Adrenal gland (tissue), 19 donors: ENCODE measurements at places on chromosomes 7 and 10. TPM values are rescaled to one million over a fixed set of nuclear protein-coding genes. Genes with fewer than 3 reads are reported as not detected.

DNA sequence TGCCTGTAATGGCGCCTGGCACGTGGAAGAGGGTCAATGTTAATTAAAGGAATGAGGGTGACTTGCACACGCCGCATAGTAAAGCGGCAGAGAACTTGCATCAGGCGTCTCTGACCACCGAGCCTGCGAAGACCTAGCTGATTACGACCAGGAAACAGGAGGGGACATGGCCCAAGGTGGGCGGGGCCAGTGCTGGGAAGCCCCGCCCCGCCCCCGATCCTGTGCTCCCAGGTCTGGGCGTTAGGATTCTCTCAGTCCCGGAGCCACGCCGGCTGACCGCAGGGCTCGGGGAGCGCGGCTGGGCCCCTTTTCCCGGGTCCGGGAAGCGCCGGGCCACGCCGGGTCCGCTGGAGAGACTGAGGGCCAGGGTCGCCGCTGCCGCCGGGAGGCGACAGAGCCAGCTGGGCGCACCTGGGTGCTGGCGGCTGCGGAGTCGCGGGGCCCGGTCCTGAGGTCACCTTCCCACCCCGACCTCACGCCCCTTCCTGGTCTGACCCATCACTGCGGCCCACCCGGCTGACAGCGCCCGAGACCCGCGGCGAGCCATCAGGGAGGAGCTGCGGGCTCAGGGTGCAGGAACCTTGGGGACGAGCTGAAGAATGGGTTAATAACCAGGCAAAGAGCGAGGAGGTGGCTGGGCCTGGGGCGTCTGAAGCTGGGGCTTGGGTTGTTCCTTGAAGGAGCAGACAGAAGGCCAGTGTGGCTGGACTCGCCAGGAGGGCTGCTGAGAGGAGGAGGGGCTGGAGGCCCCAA lies 23.0 kb upstream of the GRID1 start:
- peaks cover 3% of the 10 kb centered on the region for H3K4me1 ChIP-seq
- no peak overlapping the region for H3K4me3 ChIP-seq
- H3K27ac ChIP-seq = no peak overlapping the region
- peaks cover 14% of the 10 kb centered on the region for H3K27me3 ChIP-seq
- H3K36me3 ChIP-seq = no peaks in the 10 kb centered on the region
- peak; percentile 50 for DNase-seq

CHN2 gene
- polyA plus RNA-seq = 9.5 TPM

GRCh38 chr10:84825330-84825729 lies 496.9 kb downstream of the CCSER2 start:
- no peak overlapping the region for H3K27ac ChIP-seq
- no peaks in the 10 kb centered on the region for H3K27me3 ChIP-seq
- H3K4me1 ChIP-seq = no peaks in the 10 kb centered on the region
- no peak overlapping the region for H3K4me3 ChIP-seq
- H3K36me3 ChIP-seq = no peaks in the 10 kb centered on the region

- H3K36me3 ChIP-seq = no peaks in the 10 kb centered on the region
- H3K27ac ChIP-seq = no peak overlapping the region
- DNase-seq = no peak
Observed at GRCh38 chr7:70285854-70286253, 687.6 kb downstream of the AUTS2 start.

AMZ1 gene
- polyA plus RNA-seq = 0.07 TPM

DNA sequence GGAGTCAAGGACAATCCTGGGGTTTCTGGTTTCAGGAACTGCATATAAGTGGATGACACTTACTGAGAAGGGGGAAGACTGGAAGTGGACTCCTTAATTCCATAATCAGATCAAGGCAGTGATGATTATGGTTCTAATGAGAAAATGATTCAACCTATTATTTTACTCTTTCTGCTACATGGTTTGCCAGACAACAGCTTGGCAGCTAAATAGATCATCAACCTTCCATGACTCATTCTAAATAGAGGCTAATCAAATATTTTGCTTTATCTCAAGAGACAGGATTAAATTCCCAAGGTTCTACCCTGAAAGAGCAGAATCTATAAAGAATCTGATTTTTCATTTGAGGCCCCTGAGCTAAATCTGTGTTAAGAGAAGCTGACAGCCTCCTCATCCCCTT lies 46.3 kb downstream of the CNNM1 start:
- no peak overlapping the region for H3K27ac ChIP-seq
- H3K4me1 ChIP-seq = peaks cover 4% of the 10 kb centered on the region
- DNase-seq = no peak
- H3K4me3 ChIP-seq = no peak overlapping the region
- no peaks in the 10 kb centered on the region for H3K36me3 ChIP-seq

DNA sequence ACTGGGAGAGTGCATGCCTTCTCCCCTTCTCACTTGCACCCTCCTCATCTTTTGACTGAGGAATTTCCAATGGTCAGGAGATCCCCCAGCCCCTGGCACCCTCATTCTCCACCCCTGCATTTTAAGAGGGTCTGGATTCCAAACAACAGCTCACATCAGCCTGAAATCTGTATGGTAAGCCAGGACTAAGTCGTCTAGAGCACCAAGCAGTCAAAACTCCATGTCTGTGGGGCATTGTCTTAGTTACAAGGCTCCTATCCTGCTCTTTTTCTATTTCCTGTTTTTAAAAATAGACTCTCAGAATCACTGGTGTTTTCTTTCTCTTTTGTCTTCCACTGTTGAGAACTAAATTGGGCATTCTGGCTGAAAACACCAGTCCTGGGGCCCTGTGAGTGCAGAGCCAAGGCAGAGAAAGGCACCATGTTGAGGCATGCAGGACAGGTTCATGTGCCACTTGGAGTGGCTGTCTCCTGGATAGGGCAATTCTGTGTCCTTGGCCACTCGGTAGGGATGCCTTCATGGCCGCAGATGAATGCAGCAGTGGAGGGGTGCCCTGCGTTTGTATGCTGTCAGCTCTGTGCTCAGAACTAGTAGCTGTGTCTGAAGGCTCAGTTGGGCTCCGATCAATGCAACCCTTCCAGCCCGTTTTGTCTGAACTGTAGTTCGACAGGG lies 216.6 kb upstream of the YAE1 start:
- H3K27ac ChIP-seq = no peak overlapping the region
- H3K36me3 ChIP-seq = no peaks in the 10 kb centered on the region
- no peak overlapping the region for H3K4me3 ChIP-seq

HECW1 gene
- polyA plus RNA-seq = 0.03 TPM

GRCh38 chr7:99190359-99191009 lies 17.4 kb downstream of the KPNA7 start:
- H3K4me1 ChIP-seq = no peaks in the 10 kb centered on the region
- no peak for DNase-seq
- no peak overlapping the region for H3K27ac ChIP-seq
- H3K36me3 ChIP-seq = no peaks in the 10 kb centered on the region
- H3K4me3 ChIP-seq = no peak overlapping the region

GRCh38 chr10:88792661-88793060 lies 9.9 kb upstream of the LIPM start:
- H3K27ac ChIP-seq = no peak overlapping the region
- DNase-seq = peak; percentile 43
- no peaks in the 10 kb centered on the region for H3K4me1 ChIP-seq

GRCh38 chr7:57437581-57437980 lies 12.4 kb upstream of the ZNF716 start:
- H3K4me1 ChIP-seq = no peaks in the 10 kb centered on the region
- H3K36me3 ChIP-seq = no peaks in the 10 kb centered on the region
- no peak for DNase-seq
- no peaks in the 10 kb centered on the region for H3K27me3 ChIP-seq
- H3K4me3 ChIP-seq = no peak overlapping the region

GRCh38 chr7:107045980-107046379 lies 1.5 kb downstream of the PRKAR2B start:
- DNase-seq = no peak
- no peaks in the 10 kb centered on the region for H3K27me3 ChIP-seq
- no peaks in the 10 kb centered on the region for H3K36me3 ChIP-seq
- peaks cover 42% of the 10 kb centered on the region for H3K4me1 ChIP-seq
- H3K27ac ChIP-seq = no peak overlapping the region

DNA sequence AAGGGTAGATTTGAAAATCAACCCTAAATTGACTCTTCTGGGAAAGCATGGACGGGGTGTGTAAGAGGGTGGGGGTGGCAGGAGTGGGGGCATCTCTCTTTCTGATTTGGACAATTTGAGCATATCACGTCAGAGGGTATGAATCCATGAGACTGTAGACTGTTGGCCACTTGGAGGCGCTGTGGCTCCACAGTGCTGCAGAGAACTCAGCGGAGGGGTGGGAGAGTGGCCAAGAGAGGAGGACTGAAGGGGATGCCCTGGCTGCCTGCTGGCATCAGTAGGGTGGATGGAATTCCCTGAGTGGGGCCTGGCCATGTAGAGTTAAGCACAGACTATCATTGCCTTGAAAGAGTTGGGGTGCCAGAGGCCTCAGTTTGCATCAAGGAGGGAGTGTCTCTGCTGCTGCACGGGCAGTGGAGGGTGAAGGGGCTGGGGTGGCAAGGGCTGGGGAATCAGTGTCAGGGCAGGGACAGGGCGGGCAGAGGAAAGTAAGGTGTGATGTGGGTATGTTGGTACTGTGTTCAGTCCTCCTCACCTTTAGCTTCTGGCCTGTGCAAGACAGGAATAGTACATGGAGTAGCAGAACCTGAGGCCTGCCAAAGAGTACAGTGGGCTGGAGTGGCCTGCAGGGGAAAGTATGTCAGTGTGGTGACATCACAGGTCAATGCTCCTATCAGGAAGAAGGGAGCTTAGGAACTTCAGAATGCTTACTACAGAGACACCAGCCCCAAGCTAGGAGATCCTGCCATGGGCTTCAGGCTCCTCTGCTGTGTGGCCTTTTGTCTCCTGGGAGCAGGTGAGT lies 133.5 kb upstream of the PRSS58 start:
- H3K4me3 ChIP-seq = no peak overlapping the region
- H3K4me1 ChIP-seq = no peaks in the 10 kb centered on the region
- no peak overlapping the region for H3K27ac ChIP-seq
- no peaks in the 10 kb centered on the region for H3K36me3 ChIP-seq
- DNase-seq = no peak
- H3K27me3 ChIP-seq = no peaks in the 10 kb centered on the region

GRCh38 chr10:26890956-26891355 lies 30.2 kb upstream of the ABI1 start:
- H3K4me3 ChIP-seq = no peak overlapping the region
- no peaks in the 10 kb centered on the region for H3K36me3 ChIP-seq
- DNase-seq = peak; percentile 72
- no peaks in the 10 kb centered on the region for H3K27me3 ChIP-seq

DNA sequence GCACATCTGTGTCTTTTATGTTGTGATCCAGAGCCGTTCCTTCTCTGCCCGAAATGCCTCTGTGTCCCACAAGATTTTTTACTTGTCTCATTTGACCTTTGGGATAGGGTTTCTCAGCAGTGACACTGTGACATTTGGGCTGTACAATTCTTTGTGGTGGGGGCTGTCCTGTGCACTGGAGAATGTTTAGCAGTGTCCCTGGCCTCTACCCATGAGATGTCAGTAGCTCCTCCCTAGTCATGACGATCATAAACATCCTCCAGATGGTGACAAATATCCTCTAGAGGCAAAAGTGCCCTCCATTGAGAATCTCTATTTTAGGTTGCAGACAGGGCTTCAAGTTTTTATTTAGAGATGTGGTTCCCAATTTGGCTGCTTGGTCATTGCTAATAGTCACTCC lies 91.3 kb downstream of the PPP1R17 start:
- no peak overlapping the region for H3K27ac ChIP-seq
- no peaks in the 10 kb centered on the region for H3K4me1 ChIP-seq
- no peak for DNase-seq
- no peak overlapping the region for H3K4me3 ChIP-seq
- H3K36me3 ChIP-seq = no peaks in the 10 kb centered on the region

DNA sequence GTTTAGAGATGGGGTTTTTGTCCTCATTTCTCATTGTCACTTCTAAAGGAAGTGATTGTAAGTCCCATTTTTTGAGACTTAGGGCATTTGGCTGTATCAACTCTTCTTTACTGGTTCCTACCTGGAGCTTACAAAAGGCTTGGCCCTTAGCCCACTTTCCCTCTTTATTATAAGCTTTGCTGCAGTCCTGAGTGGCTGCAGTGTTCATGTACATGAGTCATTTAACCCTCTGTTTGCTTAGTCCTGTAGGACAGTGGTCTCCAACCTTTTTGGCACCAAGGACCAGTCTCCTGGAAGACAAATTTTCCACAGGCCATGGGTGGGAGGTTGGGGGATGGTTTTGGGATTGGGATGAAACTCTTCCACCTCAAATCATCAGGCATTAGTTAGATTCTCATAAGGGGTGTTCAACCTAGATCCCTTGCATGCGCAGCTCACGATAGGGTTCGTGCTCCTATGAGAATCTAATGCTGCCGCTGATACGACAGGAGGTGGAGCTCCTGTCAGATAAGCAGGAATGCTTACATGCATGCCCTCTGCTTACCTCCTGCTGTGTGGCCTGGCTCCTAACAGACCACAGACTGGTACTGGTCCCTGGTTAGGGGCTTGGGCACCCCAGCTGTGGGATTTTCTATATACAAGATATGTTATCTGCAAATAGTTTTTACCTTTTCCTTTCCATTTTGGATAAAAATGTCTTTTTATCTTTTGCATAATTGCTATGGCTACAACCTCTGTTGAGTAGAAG lies 99.7 kb downstream of the CCSER2 start:
- H3K36me3 ChIP-seq = no peaks in the 10 kb centered on the region
- no peaks in the 10 kb centered on the region for H3K27me3 ChIP-seq
- no peak overlapping the region for H3K27ac ChIP-seq
- no peak overlapping the region for H3K4me3 ChIP-seq
- peaks cover 17% of the 10 kb centered on the region for H3K4me1 ChIP-seq

ANXA7 gene
- polyA plus RNA-seq = 49.3 TPM

DNA sequence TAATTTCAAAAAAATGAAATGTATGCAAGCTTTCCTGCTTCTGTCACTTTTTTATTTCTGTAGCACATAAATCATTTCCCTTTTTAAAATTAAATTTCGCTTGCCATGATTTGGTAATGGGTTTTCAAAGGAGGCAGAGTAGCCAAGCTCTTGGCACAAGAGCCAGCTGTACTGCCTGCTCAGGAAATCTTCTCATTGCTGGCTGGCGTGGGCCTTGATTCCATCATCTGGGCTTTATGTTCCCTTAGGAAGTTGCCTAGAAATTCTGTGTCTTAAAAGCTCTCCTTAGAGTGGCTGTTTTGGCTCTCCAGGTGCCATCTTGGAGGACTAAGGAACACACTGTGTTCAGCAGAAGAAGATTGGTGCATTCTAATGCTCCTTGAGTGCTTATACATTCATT lies 107.4 kb downstream of the ARID5B start:
- no peak for DNase-seq
- H3K27ac ChIP-seq = no peak overlapping the region
- peaks cover 14% of the 10 kb centered on the region for H3K4me1 ChIP-seq
- no peak overlapping the region for H3K4me3 ChIP-seq
- H3K36me3 ChIP-seq = no peaks in the 10 kb centered on the region
- H3K27me3 ChIP-seq = no peaks in the 10 kb centered on the region

GPR15LG gene
- polyA plus RNA-seq = not detected

- no peak for DNase-seq
- H3K4me3 ChIP-seq = no peak overlapping the region
- H3K4me1 ChIP-seq = no peaks in the 10 kb centered on the region
Observed at GRCh38 chr10:80737209-80737608, 199.5 kb downstream of the SH2D4B start.

DNA sequence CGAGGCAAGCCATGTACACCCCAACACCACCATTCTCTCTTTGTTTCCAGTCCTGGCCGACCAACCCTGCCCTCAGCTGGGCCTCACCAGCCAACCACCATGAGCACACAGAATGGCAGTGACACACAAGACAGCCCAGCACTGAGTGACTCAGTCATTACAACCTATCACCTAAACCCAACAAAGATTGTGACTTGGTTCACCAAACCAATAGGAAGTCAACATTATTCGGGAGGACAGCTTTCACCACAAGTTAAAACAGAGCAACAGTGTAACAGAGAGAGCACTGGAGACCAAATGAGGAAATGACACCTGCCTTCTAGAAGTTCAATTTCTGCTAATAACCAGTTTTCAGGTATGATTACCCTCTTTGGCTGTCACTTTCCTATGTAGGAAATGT lies 72.1 kb downstream of the DNMBP start:
- H3K36me3 ChIP-seq = no peaks in the 10 kb centered on the region
- no peak overlapping the region for H3K27ac ChIP-seq
- H3K27me3 ChIP-seq = no peaks in the 10 kb centered on the region
- no peak overlapping the region for H3K4me3 ChIP-seq
- no peaks in the 10 kb centered on the region for H3K4me1 ChIP-seq
